ENCODE measurements at places on chromosomes 1 and 21.

DNA sequence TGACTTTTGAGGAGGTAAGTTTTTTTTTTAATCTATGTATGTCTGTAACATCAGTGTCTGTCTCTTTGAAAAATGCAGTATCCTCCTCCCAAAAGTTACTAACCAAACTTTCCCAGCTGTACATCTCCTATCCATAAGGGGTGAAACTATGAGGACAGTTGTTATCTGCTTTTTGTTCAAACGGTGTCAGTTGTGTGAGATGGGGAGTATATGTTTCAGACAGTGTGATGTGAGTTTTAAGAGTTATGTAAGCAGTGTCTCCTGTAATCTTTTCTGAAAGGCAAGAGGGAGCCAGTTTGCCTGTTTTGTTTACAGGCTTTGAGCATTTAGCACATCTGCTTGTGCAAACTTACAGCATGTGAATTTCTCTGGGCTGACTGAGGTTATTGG lies 34.8 kb upstream of the CACYBP start:
- no peak for DNase-seq

GRCh38 chr21:36052860-36053714 lies 7.2 kb downstream of the SETD4 start:
- no peak for DNase-seq

DNA sequence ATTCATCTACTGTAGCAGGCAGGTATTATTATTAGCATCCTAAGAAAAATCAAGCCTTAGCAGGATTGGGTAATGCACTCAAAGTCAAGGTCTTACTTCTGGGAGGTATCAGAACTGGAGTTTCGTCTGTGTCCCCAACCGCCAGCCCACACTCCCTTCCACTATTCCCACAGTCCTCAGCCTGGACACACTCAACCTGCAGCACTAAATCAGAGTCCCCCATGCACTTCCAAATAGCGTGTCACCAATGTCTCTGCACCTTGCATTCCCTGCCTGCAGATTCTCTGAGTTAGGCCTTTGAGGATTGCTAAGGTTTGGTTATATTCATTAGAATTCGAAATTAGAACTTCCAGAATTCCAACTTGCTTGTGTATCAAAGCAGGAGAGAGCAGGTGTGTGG lies 3.9 kb downstream of the LYPD8 start:
- DNase-seq, result no peak

GRCh38 chr1:6819246-6820040 lies 34.2 kb downstream of the CAMTA1 start:
- DNase-seq, result no peak

DNA sequence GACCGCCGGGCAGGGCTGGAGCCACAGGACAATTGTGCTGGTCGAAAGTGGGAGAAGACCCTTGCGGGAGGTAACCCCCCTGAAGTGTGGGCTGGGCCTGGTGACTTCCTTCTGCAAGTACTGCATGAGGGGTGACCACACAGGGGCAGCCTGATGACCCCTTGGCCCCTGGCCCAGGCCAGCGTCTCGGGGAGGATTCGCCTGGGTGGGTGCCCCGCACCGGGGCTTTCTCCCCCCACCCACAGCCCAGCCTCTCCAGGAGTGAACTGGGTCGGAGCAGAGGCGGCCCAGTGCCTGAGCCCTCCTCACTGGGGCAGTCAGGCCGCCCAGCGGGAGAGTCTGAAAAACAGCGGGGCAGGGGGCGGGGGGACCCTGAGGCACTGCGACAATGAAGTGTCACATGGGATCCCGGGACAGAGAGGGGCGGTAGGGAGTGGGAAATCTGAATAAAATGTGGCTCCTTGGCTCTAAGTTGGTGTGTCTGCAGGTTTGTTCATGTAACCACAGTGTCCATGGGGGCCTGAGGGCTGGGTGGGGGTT lies 1.6 kb upstream of the DNMT3L start:
- no peak for DNase-seq

DNA sequence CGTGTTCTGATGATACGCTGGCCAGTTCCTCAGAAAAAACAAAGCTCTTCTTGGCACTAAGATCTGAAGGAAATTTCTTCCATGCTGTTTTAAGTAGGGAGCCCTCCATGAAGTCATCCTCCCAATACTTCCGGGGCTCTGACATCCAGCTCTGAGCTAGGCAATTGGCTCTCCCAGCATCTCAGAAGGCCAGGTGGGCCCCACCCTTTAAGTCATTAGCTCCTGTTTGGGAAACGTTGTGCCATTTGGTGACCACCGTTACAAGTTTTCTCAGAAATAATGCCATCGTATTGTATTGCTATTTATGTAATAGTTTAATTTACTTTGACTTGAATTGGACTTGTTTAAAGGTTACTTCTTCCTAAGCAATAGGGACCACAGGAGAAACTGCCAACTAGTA lies 130.3 kb upstream of the EDN2 start:
- DNase-seq, result no peak

GRCh38 chr1:93729502-93729901 lies 47.9 kb upstream of the BCAR3 start:
- no peak for DNase-seq

- no peak for DNase-seq
Observed at GRCh38 chr1:108097018-108097417, 103.1 kb downstream of the SLC25A24 start.

DNA sequence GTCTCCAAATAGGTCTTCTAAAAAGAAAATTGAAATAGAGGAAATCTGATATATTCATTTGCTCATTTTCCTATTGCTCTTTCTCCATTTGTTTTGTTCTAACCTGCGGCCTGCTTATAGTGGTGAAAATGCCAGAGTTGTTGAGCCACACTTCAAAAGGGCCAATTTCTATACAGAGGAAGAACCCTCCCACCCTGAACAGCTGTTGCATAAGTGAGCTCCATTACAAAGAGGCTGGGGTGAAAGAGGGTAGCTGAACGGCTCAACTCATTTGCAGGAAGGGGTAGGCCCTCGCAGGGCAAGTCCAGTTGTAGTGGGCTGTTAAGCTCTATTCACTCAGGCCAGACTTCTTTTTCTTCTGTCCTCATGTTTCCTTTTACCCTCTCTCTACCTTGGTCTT lies 8.8 kb downstream of the ADCY10 start:
- DNase-seq, result no peak

DNA sequence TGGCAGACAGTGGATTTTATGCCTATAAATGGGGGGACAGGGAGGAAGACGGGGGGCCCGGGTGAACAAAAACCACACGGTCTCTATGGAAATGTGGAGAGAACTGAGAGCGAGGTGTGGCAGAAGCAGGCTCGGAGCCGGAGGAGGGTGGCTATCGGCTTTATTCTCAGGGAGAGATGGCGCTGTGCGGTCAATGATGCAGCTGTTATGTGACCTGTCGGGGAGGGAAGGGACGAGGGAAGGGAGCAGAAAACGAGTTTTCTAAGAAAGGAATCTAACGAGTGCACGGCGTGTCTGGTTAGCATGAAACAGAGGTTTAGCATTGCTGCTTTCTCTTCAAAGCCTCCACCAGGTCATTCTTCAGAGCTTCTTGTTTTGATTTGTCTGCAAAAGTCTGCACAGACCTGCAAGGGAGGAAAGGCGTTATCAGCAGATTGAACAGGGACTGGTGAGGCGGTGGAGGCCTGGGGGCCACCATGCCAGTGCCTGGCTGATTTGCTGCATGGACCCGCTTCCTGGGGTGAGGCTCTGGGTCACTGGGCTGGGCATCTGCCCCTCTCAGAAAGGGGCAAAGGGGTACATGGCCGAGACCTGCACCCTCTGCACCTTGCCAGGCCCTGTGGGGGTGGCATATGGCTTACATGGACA lies 27.2 kb downstream of the SLC66A1 start:
- no peak for DNase-seq

- DNase-seq, result no peak
Observed at GRCh38 chr21:44312089-44312488, 12.2 kb downstream of the PFKL start.

GRCh38 chr1:29895201-29895600 lies 658.9 kb downstream of the PTPRU start:
- DNase-seq, result no peak

GRCh38 chr1:208601561-208601960 lies 357.4 kb upstream of the PLXNA2 start:
- no peak for DNase-seq

All from hypothalamus (tissue), 51 donors.